Activated naive CD4-positive, alpha-beta T cell treated with anti-CD3 and anti-CD28 coated beads, Interleukin-2, amount 10 ng/mL, durations not matched to agents 7 days and 5 days (primary cell): ENCODE measurements at places on chromosomes 11 and 22.

DNA sequence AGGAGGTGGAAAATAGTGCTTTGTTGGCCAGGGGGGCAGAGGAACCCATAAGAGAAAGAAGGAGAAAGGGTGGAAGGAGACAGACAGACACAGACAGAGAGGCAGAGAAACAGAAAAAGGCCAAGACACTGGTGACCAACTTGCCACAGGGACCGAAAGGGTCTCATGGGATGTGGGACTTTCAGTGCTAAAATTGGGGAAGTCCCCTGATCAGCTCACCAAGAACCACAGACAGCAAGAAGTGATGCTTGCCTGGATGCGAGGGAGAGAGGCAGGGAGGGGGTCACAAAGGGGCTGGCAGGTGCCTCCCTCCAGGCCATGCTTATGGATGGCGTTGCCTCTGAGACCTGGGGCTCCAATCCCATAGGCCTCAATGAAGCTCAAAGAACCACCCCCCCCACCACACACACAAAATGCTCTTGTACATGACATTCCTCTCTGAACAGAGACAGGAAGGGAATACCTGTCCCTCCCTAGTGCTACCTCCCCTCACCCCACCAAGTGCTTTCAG is 413.4 kb downstream of the MN1 start:
- peaks cover 8% of the 10 kb centered on the region for H3K27me3 ChIP-seq
- no peak for DNase-seq
- H3K27ac ChIP-seq: no peak overlapping the region
- H3K36me3 ChIP-seq: no peaks in the 10 kb centered on the region
- H3K4me3 ChIP-seq: no peak overlapping the region
- H3K4me1 ChIP-seq: no peaks in the 10 kb centered on the region

GRCh38 chr11:28773606-28774005 is 665.4 kb downstream of the METTL15 start:
- H3K4me1 ChIP-seq: no peaks in the 10 kb centered on the region
- no peak overlapping the region for H3K27ac ChIP-seq
- H3K27me3 ChIP-seq: no peaks in the 10 kb centered on the region
- DNase-seq: no peak

DNA sequence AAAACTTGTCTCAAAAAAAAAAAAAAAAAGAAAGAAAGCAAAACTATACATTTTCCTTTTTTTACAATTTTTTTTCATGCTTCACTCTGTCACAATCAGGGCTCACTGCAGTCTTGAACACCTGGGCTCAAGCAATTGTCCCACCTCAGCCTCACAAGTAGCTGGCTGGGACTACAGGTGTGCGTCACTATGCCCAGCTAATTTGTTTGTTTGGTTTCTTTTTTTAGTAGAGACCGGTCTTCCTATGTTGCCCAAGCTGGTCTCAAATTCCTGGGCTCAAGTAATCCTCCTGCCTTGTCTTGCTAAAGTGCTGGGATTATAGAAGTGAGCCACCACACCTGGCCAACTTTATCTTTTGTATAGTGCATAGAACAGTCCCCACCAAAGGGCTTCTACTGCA is 15.0 kb upstream of the CXCR5 start:
- H3K27me3 ChIP-seq: peaks cover 5% of the 10 kb centered on the region
- DNase-seq: no peak
- H3K36me3 ChIP-seq: no peaks in the 10 kb centered on the region
- H3K4me1 ChIP-seq: peaks cover 44% of the 10 kb centered on the region
- H3K4me3 ChIP-seq: no peak overlapping the region

DNA sequence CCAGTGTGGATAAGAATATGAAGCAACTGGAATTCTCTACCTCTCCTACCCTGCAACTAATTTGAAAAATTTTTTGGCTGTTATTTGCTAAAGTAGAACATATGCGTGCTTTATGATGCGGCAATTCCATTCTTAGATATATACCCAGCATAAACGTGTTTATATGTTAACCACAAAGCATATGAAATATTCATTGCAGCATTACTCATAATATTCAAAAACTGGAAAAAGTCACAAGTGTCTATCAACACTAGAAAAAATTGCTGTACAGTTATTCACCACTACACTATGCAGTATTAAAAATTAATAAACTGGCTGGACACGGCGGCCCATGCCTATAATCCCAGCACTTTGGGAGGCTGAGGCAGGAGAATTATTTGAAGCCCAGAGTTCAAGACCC is 226.4 kb downstream of the LUZP2 start:
- no peaks in the 10 kb centered on the region for H3K4me1 ChIP-seq
- no peak overlapping the region for H3K27ac ChIP-seq
- H3K36me3 ChIP-seq: no peaks in the 10 kb centered on the region
- no peak for DNase-seq

DNA sequence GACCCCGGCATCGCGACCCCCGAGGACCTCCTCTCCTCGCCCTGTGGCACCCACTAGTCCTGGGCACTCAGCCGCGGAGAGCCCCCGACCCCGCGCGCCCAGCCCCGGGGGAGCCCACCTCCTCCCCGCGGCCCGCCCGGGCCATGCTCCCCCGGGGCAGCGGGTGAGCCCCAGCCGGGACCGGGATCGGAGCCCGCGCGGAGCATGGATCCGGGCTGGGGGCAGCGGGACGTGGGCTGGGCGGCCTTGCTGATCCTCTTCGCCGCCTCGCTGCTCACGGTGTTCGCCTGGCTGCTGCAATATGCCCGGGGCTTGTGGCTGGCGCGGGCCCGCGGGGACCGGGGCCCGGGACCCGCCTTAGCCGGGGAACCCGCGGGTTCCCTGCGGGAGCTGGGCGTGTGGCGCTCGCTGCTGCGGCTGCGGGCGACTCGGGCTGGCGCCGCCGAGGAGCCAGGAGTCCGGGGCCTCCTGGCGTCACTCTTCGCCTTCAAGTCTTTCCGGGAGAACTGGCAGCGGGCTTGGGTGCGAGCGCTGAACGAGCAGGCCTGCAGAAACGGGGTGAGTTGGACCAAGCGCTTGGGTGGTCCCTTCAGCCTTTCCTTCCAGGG is 498 bp downstream of the C2CD2L start:
- H3K27me3 ChIP-seq: peaks cover 5% of the 10 kb centered on the region
- no peak for DNase-seq
- peaks cover 38% of the 10 kb centered on the region for H3K36me3 ChIP-seq
- peaks cover 62% of the 10 kb centered on the region for H3K4me1 ChIP-seq

DNA sequence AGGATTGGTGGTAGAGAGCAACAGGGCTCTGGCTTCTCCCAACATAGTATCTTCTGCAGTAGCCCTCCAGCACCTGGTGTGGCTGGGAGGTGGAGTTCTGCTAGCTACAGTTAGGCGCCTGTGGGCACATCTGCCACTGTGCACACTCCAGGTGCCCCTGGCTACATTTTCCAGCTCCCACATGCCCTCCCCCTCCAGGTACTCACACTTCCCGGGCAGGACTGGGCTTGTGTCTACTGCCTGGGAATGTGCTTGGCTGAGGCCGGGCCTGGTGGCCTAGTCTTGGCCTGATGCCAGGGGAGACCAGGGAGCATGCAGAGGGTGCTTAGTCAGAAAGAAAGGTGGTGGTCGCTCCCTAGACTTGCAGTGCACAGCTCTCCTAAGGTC is 15.8 kb downstream of the PHLDB1 start:
- H3K27ac ChIP-seq: no peak overlapping the region
- H3K4me1 ChIP-seq: peaks cover 13% of the 10 kb centered on the region
- no peak overlapping the region for H3K4me3 ChIP-seq

- peak overlapping the region; percentile 97 for H3K4me3 ChIP-seq
- H3K4me1 ChIP-seq: peaks cover 77% of the 10 kb centered on the region
- H3K27me3 ChIP-seq: peaks cover 9% of the 10 kb centered on the region
- H3K36me3 ChIP-seq: peaks cover 53% of the 10 kb centered on the region
- DNase-seq: no peak
Observed at GRCh38 chr11:119091966-119092879, 7.5 kb downstream of the HMBS start.

DNA sequence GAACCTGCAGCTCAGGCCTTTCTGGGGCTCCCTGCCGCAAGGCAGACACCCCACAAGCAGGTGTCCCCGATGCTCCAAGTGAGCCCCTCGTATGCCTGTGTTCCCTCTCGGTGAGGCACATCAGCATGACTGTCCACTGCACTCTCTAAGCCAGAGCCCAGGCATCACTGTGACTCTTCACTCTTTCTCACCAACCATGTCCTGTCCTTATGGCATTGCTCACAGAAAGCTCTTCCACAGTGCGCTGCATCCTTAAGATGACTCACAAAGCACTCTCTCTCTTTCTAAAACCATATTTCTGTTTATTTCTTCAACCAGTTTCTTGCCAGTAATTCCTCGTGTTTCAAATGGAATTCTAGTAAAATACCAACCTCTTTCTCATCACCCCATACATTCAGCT is 18.1 kb downstream of the GAB4 start:
- H3K27me3 ChIP-seq: peaks cover 11% of the 10 kb centered on the region
- H3K36me3 ChIP-seq: no peaks in the 10 kb centered on the region
- no peak overlapping the region for H3K27ac ChIP-seq
- H3K4me1 ChIP-seq: no peaks in the 10 kb centered on the region
- no peak for DNase-seq

- H3K27me3 ChIP-seq: peaks cover 27% of the 10 kb centered on the region
- no peak overlapping the region for H3K27ac ChIP-seq
- DNase-seq: no peak
- peaks cover 4% of the 10 kb centered on the region for H3K4me1 ChIP-seq
- H3K36me3 ChIP-seq: no peaks in the 10 kb centered on the region
Observed at GRCh38 chr11:111469200-111469599, 43.0 kb downstream of the BTG4 start.

DNA sequence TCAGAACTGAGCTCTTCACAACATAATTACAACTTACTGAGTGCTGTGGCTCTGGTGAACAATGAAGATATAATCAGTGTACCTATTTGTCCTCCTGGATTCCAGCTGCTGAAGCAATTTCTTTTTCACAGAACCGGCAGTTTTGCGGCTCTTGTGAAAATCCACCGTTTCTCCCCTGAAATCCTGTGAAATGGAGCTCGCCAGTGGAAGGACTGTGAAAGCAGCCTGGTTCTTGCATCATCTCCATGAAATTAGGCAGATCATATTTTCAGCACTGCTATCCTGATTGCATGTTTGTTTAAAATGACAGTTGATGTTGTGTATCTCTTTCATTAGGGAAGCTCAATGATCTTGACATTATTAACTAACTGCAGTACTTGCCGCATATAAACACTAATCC is 120.2 kb upstream of the SNX19 start:
- no peak for DNase-seq
- H3K27me3 ChIP-seq: no peaks in the 10 kb centered on the region
- no peak overlapping the region for H3K27ac ChIP-seq
- no peak overlapping the region for H3K4me3 ChIP-seq
- no peaks in the 10 kb centered on the region for H3K4me1 ChIP-seq
- no peaks in the 10 kb centered on the region for H3K36me3 ChIP-seq
